ENCODE measurements at places on chromosomes 3 and 15.

DNA sequence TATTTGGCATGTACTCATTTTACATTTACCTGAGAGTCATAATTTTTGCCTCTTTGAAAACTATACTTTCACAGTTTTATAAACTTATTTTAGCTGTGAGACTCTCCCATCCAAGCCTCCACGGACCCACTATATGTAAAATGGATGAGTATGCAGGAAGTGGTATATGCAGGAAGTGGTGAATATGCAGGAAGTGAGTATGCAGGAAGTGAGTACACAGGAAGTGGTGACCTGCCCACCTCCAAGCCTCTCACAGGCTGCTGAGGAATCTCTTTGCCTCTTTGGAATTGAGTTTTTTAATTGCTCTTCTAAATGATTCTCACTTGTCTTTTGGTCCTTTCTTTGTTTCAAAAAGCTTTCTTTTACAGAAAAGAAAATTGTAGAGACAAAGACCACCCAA, 85.2 kb downstream of the KBTBD8 start:
- no peak for DNase-seq

DNA sequence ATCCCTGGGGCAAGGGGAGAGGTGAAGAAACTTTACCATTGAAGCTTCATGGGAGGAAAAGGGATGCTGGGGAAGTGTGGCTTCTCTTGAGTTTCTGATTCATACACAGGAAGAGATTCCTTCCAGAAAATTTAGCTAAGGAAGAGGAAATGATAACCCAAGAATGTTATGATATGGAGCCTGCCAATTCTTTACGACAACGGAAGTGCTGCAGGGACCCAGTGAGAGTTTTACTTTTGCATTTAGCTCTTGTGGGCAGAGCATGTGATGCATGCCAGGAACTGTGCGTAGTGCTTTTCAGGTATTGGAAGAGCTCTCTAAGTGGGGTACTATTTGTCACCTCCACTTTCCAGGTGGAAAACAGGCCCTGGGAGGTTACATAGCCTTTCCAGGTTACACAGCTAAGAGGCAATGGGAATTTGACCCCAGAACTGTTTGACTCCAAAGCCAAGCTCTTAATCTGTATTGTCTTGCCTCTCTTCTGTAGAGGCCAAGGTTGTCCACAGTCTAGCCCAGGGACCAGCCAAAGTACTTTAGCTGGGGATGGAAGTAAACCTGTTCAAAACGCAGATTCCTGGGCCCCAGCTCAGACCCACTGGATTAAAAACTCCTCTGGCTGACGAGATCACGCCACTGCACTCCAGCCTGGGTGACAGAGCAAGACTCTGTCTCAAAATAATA, 23.0 kb downstream of the CMTM7 start:
- no peak for DNase-seq

GRCh38 chr3:16846373-16847080, 38.2 kb upstream of the PLCL2 start:
- no peak for DNase-seq

DNA sequence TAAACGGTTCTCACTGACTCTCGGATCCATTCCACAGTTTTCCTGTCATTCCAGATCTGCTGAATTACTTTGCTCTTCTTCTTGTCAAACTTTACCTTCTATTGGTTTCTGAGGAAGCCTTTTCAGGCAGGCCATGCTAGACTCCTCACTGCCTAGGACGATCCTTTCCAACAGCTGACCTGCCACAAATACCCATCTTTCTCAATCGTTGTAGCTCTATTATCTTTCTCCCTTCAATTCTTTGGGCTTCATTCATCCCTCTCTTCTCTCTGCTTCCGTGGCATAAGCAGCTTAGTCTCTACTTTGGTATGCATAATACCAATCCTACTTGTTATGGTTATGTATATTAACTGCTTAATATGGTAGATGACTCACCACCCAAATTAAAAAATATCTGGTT, 421.8 kb downstream of the NLGN1 start:
- DNase-seq = no peak

DNA sequence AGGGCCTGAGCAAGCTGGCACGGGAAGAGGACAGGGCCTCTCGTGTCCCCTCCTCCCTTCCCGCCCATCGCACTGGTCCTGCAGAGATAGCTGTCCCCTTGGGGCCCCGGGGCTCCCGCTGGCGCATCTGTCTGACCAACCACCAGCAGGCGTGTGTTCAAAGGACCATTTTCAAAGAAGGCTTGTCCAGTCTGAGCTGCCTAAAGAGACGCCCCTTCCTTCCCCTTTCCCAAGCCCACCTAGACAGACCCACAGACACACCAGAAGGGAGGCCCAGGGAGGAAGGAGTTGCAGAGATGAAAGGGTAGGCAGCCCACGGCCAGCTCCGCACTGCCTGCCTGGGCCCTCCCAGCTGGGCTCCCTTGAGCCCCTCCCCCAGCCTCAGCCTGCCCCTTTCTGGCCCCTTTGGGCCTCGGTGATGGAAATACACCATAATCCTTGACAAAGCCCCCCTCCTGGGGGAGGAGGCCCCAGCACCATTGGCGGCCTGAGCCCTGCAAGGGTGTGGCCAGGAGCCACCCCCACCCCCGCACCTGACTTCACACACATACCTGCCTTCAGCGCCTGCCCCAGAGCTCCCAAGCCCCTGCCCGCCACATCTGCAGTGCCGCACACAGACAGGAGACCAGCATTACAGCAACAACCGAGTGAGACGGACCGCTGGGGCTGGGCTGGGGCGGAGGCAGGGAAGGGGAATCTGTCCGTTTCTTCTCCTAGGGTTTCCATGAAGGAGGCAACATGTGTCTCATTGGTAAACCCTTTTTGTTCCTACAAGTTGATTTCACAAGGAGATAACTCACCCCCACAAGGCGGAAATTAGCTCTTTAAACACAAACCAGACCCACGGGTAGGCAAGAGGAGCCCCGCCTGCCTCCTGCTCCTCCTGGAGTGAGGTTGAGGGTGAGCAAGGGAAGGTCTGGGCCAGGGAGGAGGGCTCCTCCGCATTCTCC, at the start of gene STRA6:
TSS of gene STRA6 (minus strand) at position 336 of the 950 bp plus-strand sequence. CDS start 520 bp downstream, outside the sequence.
- peak; percentile 80 for DNase-seq

GRCh38 chr3:45664578-45664977, 24.6 kb upstream of the SACM1L start:
- no peak for DNase-seq

Measured in NCI-H1417 treated with DMSO at 0.1 percent for 48 hours (cell line).